Melanocyte of skin (primary cell): ENCODE measurements at places on chromosomes 12 and 14. TPM values are rescaled to one million over a fixed set of nuclear protein-coding genes. Genes with fewer than 3 reads are reported as not detected.

CMAS gene
- 27.0 and 30.7 TPM in 2 replicates for total RNA-seq

GIT2 gene
- 33.4 and 46.5 TPM in 2 replicates for total RNA-seq

CLMN gene
- 8.6 and 17.4 TPM in 2 replicates for total RNA-seq

TBX5 gene
- under 0.01 TPM in 1 of 2 replicates, not detected in the other for total RNA-seq

TMPRSS12 gene
- not detected in 2 replicates for total RNA-seq

NUDT14 gene
- 26.9 and 34.8 TPM in 2 replicates for total RNA-seq

BCL2L14 gene
- not detected in 2 replicates for total RNA-seq
